ENCODE measurements at places on chromosomes 3 and 15.

DNA sequence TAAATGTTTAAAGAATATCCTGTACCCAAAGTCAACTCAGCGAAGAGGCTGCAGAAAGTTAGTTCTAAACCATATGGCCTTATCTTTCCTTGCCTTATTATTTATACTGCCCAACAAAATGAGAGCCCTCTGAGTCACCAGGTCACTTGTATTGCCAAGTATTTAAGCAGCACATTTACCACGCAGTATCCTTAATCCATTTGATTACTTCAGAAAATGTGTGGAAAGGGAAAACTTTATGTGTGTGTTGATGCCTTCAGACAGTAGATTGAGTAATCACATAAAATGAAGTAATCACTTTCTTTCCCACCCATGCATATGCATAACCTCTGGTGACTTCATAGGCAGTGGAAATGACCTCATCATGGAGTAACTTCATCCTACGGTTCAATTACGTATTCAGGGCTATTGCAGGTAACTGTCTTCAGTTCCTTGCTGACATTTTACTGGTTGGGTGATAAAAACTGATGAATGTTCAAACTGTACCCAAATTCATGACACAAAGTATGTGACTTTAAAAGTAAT, 7.5 kb upstream of the CADPS start:
- DNase-seq: no peak

GRCh38 chr3:136893848-136894443, 31.9 kb downstream of the NCK1 start:
- no peak for DNase-seq

- no peak for DNase-seq
Measured at GRCh38 chr3:37768107-37768809, 93.4 kb upstream of the CTDSPL start.

GRCh38 chr3:170560296-170560695, 25.6 kb downstream of the SLC7A14 start:
- no peak for DNase-seq

DNA sequence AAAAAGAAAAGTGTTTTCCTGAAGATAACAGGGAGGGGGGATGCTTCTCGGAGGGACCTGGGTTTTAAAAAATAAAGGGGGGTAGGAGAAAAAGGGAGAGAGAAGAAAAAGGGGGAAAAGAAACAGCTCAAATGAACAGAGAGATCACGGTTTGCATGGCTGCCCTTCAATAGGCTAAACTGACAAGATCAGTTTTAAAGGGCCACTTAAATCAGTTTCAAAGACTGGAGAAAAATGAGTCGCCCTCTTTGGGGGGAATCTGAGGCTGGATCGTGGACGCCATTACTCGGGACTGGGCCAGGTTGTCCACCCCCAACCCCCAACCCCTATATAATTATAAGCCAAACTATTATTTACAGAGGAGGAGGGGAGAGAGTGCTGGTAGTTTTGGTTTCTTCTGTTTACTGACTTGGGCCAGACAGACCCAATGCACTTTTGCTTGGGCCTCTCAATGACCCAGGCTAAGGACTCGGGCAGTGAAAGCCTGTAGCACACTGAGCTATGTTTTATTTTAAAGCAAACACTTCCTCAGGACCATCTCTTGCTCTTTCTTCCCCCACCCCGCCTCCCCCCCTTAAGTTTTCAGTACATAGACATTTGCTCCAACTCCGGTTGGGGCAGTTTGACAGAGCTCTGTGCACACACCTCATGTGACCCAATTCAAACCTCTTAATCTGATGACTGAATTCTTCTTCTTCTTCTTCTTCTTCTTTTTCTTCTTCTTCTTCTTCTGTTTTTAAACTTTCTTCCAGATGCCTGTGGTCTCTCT, 6.3 kb downstream of the NR2F2 start:
- no peak for DNase-seq

GRCh38 chr15:58622877-58623276, 126.6 kb downstream of the ADAM10 start:
- no peak for DNase-seq

GRCh38 chr15:34339946-34340345, 2.4 kb upstream of the SLC12A6 start:
- no peak for DNase-seq

DNA sequence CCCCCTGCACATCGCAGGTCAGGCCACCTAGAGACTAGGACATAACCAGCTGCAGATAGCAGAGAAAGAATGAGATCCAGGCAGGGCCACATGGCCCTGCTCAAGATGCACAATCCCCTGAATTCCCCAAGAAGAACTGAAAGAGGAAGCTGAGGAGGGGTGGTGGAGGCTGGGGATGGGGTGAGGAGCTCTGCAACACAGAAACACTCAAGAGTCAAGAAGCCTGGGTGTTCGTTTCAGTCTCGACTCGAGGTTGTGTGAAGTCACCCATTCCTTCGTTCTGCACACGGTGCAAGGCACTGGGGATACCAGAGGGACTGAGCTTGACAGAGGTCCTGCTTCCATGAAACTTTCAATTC, 62.0 kb downstream of the TLE3 start:
- DNase-seq: no peak

Measured in cortex of kidney (tissue), 1 donor.